ENCODE measurements at places on chromosomes 2 and 18.

- DNase-seq = no peak
These were observed 37.0 kb upstream of the FOSL2 start for GRCh38 chr2:28355521-28356094.

DNA sequence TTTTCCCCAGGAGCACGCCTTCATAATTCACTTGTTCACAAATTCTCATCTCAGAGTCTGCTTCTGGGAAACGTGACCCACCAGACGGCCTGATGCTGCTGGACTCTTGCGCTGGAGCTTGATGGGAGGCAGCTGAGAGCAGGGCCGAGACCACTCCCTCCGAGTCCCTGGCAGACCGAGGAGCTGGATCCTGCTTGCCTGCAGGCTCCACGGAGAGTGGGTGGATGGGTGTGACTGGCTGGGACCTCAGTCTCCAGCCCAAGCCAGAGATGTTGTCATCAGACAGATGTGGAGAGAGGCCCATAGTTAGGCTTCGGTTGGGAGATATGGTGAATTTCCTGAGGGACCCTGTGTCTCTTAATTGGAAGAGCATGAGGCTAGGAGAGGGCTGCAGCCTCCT lies 76.4 kb downstream of the TSN start:
- DNase-seq = no peak

- DNase-seq = peak; percentile 20
These were observed 68.1 kb downstream of the MYOM1 start for GRCh38 chr18:3151399-3152264.

DNA sequence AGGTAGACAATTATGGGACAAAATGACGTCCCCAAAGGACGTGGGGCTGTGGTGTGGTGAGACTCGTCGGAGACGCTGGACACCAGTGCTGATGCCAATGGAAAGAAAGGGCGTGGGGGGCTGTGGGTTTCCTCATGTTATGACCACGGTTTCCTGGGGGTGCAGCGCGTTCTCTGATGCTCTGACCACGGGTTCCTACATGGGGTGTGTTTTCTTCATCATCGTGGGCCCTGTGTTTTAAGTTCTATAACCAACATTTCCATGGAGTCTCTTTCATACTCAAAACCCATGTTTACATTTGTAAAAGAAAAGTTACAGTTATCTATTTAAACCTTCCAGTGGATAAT lies 141.6 kb downstream of the RTP5 start:
- DNase-seq = no peak

DNA sequence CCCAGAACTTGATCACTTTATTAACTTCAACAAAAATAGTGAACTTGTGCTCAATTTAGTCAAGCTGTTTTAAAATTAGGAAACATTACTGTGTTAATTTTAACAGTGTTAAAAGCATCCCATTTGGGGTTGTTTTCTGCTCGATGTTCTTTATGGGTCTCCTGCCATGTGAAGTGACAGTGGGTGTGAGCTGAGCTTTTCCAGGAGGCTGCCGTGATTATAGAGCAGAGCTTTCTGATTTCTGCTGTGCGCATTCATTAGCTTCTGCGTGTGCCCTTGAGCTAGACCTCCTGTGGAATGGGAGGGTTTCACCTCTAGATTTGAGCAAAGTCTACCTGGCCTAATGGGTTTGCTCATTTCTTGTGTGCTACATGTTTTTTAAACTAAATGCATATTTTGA lies 121.5 kb downstream of the WDSUB1 start:
- no peak for DNase-seq

- DNase-seq = no peak
These were observed 10.2 kb downstream of the ASB18 start for GRCh38 chr2:236254001-236254400.

- no peak for DNase-seq
These were observed 144.5 kb downstream of the BCL11A start for GRCh38 chr2:60408811-60409530.

- no peak for DNase-seq
These were observed 1341.8 kb upstream of the NXPH2 start for GRCh38 chr2:140122001-140122400.

DNA sequence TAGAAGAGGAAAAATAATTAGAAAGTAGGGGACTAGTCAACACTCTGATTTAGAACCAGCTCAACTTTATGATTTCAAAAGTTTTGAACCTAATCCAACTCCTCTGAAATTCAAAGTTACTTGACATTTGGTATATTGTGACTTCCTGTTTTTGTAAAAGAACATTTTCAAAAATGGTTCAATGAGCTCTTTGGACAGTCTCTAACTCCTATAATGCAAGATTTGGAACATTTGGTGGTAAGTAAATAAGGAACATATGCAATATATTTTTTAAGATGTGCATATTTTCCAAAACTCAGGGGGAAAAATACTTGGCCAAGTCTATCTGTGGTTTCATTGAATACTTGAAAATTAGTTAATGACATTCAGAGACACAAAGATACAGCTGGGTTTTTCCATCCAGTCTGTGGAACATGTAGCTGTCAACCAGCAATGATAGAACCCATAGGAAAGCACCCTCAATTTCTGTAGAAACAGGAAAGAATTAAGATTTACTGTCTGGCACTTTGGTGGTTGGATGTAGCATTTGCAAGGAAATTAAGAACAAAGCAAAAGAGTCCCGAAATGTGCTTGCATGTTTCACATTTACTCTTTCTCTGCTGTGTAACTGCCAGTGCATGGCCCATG lies 17.0 kb upstream of the ANKRD44 start:
- no peak for DNase-seq

- DNase-seq = no peak
These were observed 225.7 kb upstream of the CCDC150 start for GRCh38 chr2:196413821-196414274.

- DNase-seq = no peak
These were observed 74.4 kb upstream of the MAP4K4 start for GRCh38 chr2:101623031-101623521.

DNA sequence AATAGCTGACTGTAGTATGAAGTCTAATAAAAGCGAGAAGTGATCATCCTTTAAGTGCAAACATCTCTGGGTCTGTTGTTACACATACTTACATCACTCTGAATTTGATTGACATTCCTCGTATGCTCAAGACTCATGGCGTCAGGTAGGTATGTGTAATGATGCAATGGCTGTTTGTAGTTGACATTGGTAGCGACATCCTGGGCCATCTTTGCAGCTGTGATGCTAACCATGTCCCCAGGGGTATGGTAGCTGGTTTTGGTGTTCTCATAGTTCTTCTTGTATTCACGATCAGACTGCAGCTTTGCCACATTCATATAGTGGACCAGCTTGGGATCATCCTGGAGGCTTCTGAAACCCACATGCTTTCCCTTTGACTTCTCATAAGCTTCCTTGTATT lies 62.0 kb downstream of the NEB start:
- DNase-seq = no peak

DNA sequence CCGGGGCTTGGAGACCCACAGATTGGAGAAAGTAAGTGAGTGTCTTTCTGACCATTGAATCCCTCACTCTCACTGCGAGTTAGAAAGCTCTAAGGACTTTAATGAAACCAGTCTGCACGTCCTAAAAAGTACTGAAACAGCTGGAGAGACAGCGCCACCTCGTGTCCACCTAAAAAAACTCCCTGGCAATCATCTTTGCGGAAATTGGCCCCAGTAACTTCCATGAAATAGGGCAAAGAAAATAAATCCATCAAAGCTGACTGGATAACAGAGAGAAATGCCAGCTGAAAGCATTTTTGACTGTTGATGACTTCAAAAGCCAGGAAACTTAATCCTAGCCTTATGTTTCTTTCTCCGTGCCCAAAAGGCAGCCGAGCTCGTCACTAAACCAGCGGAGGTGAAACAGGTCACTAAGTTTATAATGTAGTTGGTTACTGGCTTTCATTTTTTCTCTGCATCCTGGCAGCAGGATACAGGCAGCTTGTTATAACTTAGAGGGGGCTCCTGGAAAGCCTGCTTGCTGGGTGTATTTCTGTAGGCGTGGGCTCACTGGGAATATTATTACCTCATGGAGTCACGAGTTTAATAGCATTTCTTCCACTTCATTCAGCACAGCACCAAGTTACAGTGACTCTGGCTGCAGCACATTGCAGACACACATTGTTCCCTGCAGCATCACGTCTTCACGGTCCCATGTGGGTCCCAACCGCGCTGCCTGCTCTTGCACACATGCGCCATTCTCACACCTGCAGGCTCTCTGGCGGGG lies 266.5 kb downstream of the HRH4 start:
- DNase-seq = peak; percentile 47
